Stimulated activated CD4-positive, alpha-beta T cell treated with anti-CD3 and anti-CD28 coated beads, Interleukin-1b, Interleukin-23, amount 100 ng/mL, for 1 hour (primary cell): ENCODE measurements at places on chromosomes 4 and X.

DNA sequence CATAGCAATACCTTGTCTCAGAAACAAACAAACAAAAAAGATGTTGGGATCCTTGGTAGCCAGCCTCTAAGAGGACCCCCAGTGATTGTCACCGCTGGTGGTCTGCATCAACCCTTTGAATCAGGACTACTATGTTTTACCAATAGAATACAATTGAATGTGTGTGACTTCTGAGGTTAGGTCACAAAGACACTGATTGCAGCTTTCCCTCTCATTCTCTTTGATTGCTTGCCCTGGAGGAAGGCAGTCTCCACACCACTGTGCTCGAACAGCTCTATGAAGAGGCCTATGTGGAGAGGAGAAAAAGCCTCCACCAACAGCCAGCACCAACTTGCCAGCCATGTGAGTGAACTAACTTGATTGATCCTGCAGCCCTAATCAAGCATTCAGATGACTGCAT lies 2.8 kb upstream of the SMIM14 start:
- DNase-seq = no peak

GRCh38 chrX:137052643-137053235 lies 18.9 kb upstream of the GPR101 start:
- no peak for DNase-seq

DNA sequence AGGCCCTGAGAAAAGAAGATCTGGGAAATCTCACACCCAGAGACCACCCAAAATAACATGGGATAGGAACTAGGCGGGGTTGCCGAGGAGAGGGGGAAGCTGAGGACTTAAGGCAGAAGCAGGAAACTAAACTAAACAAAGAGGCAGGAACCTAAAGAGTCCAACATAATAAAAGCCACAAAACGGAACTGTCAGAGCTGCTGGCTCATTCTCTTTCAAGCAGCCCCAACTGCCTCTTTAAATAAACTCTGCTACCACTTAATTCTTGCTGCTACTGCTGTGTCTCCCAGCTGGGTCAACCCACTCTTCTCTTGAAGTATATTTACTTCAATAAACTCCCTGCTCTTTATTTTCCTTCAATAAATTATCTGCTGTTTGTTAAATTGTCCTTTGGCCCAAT lies 44.5 kb downstream of the MAGEB16 start:
- no peak for DNase-seq

- no peak for DNase-seq
These were observed 68.3 kb downstream of the PALLD start for GRCh38 chr4:168565130-168565529.

GRCh38 chrX:153561337-153561736 lies 37.6 kb downstream of the CCNQ start:
- no peak for DNase-seq

DNA sequence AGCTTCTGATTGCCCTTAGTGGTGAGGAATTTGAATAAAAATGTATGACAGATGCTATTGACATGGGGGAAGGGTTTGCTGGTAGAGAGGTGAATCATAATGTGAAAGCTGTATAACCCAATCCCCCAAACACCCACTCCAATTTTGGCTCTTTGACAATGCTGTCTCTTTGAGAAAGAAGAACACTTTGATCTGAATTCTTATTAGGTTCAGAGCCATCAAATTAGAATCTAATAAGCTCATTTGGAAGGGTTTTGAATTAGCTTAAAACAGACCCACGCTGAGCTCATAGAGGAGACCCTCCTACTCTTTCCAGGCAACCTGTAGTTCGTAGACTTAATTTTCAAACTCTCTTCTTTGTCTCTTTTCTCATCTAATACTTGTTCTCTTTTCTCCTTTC lies 416.6 kb upstream of the ARX start:
- no peak for DNase-seq
